ENCODE measurements at places on chromosomes 7 and 10.
A peak's percentile ranks its signal among the peaks of the same experiment; 100 is the strongest.

- no peak for DNase-seq
Measured at GRCh38 chr10:119715628-119716505, 10.0 kb upstream of the INPP5F start.

DNA sequence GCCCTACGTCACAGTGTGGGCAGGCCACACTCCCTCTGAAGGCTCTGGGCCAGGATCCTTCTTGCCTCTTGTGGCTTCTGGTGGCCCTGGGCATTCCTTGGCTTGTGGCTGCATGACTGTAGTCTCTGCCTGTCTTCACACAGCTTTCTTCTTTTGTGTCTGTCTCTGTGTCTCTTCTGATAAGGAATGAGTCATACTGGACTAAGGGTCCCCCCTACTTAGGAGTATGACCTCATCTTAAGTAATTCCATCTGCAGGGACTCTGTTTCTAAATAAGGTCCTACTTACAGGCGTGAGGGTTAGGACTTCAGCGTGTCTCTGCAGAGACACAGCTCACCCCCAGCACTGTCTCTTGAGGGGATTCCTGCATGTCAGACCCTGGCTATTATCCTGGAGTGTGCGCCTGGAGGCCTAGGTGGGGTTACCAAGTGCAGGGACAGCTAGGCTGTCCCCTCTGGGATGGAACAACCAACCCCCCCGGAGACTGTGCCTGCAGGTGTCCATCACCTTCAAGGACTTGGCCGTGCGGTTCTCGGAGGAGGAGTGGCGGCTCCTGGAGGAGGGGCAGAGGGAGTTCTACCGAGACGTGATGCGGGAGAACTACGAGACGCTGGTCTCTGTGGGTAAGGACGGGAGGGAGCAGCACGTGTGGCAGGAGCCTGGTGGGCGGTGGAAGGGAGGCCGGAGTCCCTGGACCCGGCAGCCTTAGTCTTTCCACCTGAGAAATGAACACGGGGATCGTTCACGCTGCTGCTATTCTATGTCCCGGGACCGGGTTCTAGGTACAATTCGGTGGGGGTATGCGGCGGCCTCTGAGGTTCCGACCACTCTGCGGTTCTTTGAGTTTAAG lies 54.1 kb downstream of the ZNF467 start:
- peak; percentile 21 for DNase-seq

DNA sequence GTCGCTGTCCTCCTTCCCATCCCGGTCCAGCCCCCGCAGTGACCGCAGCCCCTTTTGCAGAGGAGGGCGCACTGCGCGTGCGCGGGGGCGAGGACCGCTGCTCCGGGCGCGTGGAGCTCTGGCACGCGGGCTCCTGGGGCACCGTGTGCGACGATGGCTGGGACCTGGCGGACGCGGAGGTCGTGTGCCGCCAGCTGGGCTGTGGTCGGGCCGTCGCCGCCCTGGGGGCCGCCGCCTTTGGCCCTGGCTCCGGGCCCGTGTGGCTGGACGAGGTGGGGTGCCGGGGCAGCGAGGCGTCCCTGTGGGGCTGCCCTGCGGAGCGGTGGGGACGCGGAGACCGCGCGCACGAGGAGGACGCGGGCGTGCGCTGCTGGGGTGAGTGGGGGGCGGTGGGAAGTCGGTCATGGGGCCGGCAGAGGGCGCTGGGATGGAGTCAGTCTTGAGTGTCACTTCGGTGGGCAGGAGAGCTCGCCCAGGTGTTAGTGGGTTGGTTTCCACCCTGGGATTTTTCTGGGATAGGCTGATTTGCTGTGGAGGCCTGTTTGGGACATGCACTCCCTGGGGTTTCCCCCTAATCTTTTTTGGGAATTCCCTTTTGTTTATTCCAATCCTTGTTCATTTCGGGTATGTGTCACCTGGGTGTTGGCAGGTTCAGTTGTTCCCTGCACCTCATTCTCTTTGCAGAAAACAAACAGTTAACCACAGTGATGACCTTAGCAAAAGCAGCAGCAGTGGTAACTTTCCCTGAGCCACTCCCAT lies 11.6 kb downstream of the SCART1 start:
- peak; percentile 34 for DNase-seq

DNA sequence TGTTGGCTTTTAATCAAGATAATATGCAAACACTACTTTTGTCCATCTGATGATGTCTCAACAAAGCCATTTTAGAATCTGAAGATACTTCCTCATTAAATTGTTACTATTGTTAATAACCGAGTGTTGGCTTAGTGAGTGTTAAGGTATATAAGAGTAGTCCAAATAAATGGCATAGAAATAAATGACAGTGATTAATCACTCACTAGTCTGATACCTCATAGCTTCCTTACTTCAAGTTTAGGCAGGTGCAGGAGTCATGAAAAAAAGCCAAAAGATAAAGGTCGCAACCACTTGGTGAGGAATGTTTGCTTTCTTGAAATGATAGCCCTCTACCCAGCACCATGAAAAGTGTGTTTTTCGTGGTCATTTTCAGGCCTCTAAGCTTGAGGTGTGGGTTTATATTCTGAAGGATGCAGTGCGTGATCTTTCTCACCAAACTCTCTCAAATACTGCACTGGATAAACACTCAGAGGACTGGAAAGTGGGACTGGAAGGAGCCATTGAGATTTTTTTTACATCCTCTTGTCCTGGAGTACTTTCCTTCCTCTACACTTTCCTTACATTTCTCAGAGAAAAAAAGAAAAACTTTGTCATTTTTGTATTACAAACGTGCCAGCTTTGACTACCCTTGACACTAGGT lies 138.1 kb downstream of the KIAA1217 start:
- DNase-seq, result no peak

DNA sequence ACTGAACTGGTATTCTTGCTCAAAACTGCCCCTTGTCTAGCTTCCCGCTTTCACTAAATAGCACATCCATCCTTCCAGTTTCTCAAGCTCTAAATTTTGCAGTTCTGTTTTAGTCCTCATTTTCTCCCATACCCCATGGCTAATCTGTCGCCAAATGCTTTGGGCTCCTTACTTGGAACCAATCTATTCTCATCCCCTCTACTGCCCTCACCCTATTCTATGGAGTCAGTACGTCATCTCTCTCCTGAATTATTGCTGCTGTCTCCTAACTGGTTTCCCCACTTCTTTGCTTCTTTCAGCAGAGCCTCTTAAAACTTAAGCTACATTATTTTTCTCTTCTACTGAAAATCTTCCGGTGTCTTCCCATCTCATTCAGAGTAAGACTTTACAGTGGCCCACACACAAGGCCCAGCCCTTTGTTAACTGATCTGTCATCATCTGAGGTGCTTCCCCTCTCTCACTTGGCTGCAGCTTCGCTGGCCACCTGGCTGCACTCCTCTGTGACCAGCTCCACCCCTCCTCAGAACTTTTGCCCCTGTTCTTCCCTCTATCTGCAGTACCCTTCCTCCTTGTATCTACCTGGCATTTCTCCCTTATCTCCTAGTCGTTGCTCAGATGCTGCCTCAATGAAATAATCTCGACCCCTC lies 9.9 kb downstream of the STARD3NL start:
- DNase-seq, result peak; percentile 65

DNA sequence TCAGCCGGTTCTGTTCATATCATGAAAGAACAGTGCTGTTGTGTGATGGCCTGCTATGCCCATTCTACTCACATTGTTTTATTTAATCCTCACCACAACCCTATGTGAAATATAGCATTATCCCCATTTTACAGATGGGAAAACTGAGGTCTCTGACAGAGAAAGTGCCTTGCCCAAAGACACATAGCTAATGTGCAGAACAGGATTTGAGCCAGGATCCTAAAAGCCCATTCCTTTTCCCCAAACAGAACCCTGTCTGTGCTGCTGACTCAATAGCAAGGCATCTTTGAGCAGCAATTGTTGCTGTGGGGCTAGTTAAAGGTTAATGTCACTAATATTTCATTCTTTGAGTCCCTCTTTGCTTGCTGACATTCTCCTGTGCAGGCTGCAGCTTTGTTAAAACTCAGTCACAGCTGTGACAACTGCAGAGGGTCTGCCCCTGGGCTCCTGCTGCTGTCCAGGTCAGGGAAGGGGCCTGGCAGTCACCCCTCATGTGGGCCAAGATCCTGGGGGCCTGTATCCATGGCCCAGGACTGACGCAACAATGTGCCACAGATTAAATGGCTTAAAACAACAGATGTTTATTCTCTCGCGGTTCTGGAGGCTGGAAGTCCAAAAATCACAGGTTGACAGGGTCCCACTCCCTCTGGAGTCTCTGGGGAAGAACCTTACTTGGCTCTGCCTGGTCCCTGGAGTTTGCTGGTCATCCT lies 40.4 kb downstream of the AFAP1L2 start:
- DNase-seq, result no peak

- no peak for DNase-seq
Measured at GRCh38 chr10:3469639-3470020, 297.0 kb upstream of the PITRM1 start.

DNA sequence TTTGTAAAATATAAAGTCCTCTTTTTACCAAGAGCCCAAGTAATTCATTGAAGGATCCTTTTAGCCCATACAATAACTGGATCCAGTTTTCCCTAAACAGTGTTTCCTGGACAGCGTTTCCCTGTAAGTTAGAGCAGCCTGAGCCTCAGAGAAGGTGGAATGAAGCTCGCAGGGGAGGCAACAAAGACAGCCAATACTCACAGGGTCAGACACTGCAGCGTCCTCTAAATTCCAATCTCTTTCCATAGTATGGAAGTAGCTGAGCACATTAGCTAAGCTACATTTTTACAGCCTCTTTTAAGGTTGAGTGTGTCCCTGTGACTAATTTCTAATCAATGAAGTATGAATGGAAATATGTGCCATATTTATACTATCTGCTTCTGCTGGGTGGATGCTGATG lies 193.5 kb downstream of the GRM3 start:
- DNase-seq, result no peak

GRCh38 chr10:32065856-32066255 lies 9.6 kb upstream of the KIF5B start:
- no peak for DNase-seq

DNA sequence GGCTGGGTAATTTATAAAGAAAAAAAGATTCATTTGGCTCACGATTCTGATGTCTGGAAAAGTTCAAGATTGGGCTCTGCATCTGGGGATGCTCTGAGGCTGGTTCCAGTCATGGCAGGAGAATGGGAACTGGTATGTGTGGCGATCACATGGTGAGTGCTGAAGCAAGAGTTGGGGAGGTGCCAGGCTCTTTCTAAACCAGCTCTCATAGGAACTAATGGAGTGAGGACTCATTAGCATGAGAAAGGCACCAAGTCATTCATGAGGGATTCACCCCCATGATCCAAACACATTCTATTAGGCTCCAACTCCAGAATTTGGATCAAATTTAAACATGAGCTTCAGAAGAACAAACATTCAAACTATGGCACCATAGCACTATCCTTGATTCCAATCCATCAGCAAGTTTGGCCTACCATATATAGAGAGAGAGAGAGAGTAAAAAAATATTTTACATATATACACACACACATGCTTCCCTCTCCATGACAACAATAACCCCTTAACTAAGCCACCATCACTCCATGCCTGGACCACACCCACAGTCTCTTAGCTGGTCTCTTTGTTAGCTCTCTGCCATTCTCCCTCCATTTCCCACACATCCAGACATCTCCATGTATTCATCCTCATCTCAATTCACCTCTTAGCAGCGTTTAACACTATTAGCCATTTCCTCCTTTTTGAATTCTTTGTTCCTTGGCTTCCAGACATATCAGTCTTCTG lies 57.9 kb downstream of the NPY start:
- no peak for DNase-seq

DNA sequence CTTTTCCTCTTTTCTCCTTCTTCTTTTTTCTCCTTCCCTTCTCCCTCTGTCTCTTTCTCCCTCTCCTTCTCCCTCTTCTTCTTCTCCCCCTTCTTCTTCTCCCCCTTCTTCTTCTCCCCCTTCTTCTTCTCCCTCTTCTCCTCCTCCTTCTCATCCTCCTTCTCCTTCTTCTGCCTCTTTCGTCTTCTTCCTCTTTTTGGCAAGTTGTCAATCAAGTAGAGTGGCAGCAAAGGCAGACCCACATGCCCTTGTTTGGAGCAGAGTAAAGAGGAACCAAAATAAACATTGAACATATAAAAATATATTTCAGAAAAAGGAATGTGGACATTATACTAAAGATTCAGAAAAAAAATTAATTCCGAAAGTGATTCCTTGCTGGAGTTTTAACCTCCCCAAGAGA lies 59.6 kb upstream of the ZNF33B start:
- no peak for DNase-seq

DNA sequence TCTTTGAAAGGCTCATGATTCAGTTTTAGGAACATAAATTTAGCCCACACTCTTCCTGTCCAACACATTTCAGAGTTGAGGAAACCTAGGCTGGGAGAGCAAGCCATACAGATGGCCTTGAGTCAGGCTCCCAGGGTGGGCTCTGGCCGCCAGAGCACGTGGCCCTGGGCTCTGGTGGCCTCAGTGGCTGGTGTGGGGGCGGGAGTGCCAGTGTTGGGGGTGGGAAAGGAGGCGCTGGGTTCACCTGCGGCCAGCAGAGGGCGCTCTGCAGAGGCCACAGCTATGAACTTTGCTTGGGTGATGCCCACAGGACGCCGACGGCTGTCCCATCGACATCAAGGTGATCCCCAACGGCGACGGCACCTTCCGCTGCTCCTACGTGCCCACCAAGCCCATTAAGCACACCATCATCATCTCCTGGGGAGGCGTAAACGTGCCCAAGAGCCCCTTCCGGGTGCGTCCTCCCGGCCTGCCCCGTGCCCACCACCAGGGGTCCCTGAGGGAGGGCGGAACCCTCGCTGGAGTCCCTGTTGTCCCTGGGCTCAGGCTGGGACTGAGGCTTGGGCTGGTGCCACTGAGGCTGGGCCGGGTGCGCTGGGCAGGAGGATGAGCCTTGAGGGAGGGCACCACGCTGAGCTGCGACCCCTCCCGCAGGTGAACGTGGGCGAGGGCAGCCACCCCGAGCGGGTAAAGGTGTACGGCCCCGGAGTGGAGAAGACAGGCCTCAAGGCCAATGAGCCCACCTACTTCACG lies 11.9 kb downstream of the FLNC start:
- DNase-seq, result peak; percentile 89

DNA sequence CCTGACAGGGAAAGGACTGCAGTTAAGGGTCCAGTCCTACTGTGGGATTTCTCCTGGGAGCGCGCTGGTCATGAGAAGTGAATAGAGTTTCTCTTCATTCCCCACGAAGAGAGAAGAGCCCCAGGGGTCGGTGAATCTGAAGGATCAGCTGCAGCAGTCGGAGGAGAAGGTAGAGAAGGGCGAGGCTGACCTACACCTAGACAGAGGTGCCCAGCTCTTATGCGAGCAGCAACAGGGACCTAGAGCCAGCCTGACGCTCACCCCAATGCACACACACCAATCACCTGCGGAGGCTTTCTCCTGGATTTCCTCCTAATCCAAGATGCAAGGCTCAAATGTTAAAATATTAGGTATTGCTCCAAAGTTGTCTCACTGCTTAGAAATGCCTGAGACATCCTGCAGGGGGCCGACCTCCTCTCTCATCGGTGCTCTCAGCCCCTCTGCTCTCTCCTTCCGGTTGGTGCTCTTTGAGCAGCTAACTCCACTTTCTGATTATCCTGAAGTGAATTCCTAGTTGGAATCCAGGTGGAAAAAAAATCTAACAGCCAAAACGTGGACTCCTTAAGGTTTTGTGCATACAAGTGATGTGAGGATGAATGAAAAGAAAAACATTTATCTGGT lies 176.4 kb downstream of the AHR start:
- DNase-seq, result no peak

All from GM20000 (cell line).